ENCODE measurements at places on chromosomes 4 and X.

GRCh38 chrX:53433651-53434639 is at the start of gene HSD17B10:
HSD17B10 (minus strand) TSS chrX:53434370; CDS start chrX:53434345, 25 bp downstream.
- DNase-seq = peak; percentile 82

- peak; percentile 76 for DNase-seq
These were observed 204.9 kb downstream of the APBB2 start for GRCh38 chr4:41009411-41009810.

GRCh38 chr4:141081921-141082395 is 51.3 kb downstream of the RNF150 start:
- DNase-seq = no peak

DNA sequence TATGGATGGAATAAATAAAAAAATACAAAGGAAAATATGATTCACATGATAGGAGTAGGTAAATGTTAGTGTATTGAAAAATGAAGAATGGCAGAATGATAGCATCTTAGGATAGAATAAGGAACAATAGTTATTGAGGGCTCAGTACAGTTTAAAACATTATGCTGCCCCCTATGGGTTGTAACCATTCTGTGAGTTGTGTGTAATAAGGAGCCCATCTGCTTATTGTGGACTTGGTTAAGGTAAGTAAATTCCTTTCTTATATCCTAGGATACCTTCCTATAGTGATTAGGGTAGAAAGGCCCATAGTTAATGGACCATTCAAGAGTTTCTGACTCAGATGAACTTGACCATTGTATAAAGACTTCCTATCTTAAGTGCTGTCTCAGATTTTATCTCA is 195.8 kb downstream of the PDHA2 start:
- DNase-seq = no peak

DNA sequence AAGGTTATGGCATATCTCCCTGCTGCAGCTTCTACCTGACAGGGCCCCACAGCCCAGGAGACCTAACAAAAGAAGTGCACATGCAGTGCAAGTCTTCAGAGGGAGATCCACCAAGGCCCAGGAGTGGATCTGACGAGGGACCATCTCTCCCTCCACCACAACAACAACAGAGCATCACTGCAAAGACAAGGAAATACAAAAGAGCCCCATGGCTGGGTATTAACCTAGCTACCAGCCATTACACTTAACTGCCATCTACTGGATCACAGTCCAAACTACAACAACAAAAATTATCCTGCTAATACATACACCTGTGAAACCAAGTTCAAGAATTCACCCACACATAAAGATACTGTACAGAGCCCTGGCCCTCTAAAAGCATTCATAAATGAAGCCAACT is 280.2 kb upstream of the SLC7A11 start:
- DNase-seq = peak; percentile 36

- DNase-seq = no peak
These were observed 36.7 kb downstream of the PF4 start for GRCh38 chr4:73945140-73945539.

DNA sequence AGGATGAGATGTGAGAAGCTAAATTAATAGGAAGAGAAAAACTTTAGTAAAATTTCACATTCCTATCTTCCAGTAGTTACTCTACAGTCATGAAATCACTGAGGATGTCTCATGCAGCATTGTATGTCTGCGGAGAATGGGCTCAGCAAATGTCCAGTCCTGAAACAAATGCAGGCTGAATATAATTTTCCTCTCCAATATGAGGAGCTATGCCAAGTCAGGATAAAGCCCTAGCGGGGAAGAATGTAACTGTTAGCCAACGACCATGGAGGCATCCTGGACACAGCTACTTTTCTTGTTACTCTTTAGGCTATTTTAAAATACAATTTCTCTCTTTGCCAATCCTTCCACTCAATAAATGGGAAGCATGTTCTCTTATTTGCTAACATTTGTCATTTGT is 127.7 kb downstream of the PRKX start:
- DNase-seq = no peak

All from EL (cell line).